ENCODE measurements at places on chromosomes 5 and 9.

- DNase-seq: no peak
These were observed 139.7 kb upstream of the PCA3 start for GRCh38 chr9:76624391-76625048.

GRCh38 chr5:137705106-137705505 lies 30.8 kb downstream of the KLHL3 start:
- no peak for DNase-seq

GRCh38 chr9:26775391-26775790 lies 117.2 kb downstream of the CAAP1 start:
- no peak for DNase-seq

DNA sequence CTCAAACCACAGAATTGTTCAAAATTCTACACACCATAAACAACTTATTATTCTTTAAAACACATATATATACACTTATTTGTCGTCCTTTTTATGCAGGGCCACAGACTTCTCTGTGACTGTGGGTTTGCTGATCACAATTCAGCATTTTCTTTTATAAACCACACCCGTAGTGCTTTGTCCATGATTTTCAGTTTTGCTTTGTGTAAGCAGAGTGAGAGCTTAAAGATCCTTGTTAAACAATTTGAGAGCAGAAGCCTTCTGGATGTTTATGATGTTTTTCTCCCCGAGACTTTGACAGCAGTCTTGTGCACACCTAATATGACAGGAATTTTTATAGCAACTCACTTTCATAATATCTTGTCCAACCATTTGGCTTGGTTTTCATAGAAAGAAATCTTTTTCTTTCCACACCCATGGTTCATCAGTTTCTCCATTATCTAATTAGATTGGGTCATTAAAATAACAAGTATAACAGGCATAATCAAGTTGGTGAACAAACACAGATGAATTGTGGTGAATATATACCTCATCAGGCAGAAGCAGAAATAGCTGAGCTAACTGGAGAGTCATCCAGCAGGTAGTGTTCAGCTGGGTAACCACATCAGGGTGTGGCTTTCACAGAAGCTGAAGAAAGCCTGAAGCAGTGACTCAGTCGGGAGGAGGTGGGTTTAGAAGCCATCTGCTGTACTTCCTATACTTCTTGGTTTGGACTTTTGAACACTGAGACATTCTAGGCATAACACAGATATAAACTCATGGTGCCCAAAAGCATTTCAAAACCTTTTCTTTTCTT lies 232.8 kb downstream of the DOCK8 start:
- peak; percentile 59 for DNase-seq

DNA sequence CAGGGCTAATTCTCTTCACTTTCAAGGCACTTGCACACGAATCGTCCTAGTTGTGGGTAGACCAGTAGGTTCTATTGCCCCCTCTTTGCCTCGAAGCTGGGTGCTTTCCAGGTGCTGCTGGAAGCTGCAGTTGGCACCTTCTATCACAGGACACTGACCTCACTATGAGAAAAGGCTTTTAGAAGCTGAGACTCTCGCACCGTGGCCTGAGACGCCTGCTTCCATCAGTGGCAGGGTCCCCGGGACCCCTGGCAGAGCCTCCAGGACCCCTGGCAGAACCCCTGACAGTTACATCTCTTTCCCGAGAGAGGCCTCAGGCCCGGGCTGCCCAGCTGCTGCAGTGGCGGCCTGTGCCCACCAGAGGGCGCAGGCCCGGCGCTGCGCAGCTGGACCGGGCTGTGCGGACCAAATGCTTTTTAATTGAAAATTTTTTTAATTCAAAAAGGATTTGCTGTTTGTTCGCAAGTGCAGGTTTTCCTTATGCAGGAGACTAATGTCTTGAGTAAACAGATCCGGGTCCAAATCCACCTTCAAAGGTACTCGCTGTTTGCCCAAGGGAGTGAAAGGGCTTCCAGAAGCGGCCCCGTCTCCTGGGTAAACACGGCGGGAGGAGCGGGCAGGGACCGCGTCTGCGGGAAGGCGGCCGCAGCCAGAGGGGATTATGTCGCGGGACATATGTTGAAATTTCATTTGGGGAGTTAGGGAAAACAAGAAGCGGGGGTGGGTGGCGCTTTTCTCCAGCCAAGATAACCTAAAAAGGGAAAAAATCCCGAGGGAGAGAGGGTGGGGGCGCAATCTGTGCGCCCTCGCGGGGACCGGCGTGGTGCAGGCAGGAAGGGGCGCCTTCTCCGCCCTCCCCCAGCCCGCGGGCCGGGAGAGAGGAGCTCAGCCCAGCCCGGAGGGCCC lies 114.5 kb upstream of the LMX1B start:
- DNase-seq: peak; percentile 66

Measured in activated T-cell treated with anti-CD3 and anti-CD28 coated beads, Interleukin-2, amount 50 U/mL, for 72 hours (primary cell).